ENCODE measurements at places on chromosomes 6 and 20.

- DNase-seq = no peak
These were observed 455.7 kb upstream of the SOX4 start for GRCh38 chr6:21137700-21138335.

DNA sequence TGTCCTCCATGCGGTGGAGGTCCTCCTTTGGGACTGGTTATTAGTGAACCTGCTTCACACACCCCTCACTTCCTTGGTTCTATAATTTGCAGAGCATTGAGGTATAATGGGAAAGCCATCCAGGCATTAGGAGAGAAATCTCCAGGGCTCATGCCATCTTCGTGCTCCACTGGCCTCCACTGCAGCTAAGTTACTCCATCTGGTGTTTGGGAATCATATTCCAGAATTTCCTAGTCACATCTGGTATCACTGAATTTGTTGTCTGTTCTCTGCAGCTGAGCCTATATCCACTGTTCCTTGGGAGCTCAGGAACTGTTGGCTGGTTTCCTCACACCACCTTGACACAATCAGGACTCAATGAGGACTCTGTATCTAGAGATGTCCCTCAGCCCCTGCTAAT, 173.0 kb upstream of the TSHZ2 start:
- DNase-seq = no peak

- DNase-seq = no peak
These were observed 70.6 kb downstream of the IGF2R start for GRCh38 chr6:160039441-160039840.

DNA sequence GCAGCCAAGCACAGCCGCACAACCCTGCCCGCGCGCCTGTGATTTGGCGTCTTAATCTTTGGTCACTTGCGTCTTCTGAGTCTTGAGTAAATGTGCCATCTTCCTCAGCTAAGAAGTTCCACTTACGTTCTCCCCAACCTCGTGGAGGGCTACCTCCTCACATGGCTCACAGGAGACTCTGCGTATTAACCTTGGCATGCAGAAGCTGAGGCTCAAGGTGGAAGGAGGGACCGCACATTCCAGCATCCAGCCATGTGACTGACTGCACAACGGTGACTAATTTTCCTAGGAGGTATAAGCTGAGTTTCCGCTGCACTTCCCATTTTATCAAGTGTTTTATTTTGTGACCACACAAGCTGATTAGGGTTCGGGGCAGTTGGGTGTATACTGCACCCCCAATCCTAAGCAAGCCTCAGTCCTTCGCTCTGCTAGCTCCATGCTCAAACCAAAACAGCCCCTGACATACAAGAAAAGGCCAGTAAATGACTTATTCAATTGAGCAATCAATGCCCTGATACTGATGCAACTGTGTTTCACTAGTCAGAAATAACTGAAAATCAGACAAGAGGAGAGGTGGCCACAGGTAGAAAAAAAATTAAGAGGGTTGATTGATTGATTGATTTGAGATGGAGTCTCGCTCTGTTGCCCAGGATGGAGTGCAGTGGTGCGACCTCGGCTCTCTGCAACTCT, 7.0 kb downstream of the BEND3 start:
- DNase-seq = no peak

GRCh38 chr6:114160881-114161280, 181.9 kb downstream of the HS3ST5 start:
- no peak for DNase-seq

GRCh38 chr6:53647462-53648094, 18.0 kb downstream of the KLHL31 start:
- no peak for DNase-seq

DNA sequence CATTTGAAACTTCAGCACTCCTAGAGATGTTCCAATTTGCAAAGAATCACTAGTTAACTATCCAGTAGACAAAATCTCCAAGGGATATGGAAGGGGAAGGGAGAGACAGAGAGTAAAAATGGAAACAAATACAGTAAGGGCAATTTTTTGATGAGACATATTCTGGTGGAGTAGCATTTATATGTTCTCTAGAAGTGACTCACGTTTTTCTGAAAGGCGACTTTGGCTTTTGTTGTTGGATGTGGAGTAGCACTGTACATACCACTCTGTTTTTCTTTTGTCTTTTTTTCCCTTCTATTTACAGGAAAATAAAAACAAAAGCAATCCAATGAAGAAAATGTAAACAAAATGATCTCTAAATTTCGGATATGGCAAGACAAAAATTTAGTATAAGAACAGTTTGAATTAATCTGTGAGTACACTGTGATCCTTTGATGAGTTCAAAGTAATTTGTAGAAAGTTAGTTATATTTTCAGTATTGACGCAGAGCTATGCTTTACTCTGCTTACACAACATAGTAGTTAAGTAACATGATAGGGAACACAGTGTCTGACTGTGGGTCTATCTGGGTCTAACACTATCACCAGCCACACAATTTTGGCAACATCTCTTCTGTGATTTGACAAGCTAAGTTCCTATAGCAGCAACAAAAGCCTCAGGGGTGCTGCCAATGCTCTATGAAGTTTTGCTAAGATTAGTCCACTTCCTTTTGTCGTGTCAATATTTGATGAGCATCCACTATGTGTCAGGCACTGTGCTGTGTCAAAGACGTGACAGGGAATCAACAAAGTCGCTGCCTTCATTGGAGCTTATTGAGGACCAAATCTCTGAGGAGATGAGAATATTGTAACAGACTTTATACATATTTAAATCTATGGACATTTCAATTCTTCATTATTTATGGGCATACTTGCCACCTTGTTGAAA, 27.3 kb upstream of the TAGAP start:
- no peak for DNase-seq
